ENCODE measurements at places on chromosomes 11 and 22.

DNA sequence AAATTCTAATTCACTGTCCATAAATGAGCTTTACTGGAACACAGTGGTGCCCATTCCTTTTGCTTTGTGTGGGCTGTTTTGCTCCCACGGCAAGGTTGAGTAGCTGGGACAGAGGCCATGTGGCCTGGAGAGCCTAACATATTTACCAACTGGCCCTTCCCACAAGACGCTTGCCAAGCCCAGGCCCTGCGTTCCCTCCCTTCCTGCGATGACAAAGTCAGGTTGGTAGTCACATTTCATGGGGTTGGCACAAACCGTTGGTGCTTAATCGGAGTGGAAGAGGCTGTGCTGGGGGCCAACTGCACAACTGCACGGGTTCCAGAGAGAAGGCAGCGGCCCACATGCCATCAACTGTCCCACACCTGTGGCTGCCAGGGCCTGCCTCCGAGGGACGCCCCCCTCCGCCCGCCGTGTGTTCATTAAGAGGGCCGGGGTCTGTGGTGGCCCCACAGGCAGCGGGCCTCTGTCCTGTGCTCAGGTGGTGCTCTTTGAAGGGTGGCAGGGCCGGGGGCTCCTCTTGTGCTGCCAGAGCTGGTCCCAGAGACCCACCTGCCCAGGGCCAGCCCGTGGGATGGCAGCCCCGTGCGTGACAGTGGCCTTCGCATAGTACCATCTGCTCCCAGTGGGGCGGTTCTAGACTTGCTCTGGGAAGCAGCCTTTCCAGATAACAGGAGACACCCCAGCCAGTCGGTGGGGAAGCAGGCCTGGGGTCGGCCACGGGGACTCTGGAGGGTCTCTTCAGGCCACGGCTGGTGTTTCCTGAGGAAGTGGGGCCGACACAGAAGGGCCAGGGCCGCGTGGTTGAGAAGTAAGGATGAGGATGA lies 81.5 kb upstream of the CLDN5 start:
- no peak for DNase-seq

DNA sequence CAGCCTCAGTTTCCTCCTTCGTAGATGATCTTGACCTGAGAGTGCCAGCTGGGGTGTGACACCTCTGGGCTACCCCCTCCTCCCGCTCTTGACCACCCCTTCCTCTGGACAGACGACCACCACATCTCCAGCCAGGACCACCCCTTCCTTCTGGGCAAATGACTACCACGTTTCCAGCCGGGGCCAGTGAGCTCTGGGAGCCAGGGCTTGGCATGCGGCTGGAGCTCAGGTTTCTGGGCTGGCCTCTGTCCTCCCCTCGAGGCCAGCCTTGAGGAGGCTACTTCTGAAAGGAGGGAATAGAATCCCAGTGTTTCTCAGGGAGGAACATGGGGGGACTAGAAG lies 120.9 kb downstream of the KCNQ1OT1 start:
- DNase-seq = no peak

DNA sequence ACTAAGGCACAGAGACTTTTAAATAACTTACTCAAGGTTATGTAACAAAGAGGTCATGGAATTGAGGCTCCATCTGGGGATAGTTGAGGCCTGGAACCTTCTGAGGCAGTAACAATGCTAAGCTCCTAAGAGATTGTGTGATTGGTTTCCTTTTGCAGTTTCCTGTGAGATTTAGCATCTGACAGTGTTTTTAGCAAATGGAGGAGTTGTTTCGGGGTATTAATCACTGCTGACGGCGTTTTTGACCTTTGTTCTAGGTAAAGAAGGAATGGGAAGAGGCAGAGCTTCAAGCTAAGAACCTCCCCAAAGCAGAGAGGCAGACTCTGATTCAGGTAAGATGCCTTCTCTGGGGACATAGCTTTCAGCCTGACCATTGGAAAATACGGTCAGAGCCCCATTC lies 32.1 kb upstream of the ST14 start:
- DNase-seq = no peak

- no peak for DNase-seq
These were observed 33.3 kb downstream of the TEAD1 start for GRCh38 chr11:12707500-12707880.

GRCh38 chr11:12149672-12150225 lies 39.4 kb downstream of the MICAL2 start:
- DNase-seq = no peak
